Heart left ventricle (tissue), 16 donors: ENCODE measurements at places on chromosomes 4 and X. TPM values are rescaled to one million over a fixed set of nuclear protein-coding genes. Genes with fewer than 3 reads are reported as not detected.

DNA sequence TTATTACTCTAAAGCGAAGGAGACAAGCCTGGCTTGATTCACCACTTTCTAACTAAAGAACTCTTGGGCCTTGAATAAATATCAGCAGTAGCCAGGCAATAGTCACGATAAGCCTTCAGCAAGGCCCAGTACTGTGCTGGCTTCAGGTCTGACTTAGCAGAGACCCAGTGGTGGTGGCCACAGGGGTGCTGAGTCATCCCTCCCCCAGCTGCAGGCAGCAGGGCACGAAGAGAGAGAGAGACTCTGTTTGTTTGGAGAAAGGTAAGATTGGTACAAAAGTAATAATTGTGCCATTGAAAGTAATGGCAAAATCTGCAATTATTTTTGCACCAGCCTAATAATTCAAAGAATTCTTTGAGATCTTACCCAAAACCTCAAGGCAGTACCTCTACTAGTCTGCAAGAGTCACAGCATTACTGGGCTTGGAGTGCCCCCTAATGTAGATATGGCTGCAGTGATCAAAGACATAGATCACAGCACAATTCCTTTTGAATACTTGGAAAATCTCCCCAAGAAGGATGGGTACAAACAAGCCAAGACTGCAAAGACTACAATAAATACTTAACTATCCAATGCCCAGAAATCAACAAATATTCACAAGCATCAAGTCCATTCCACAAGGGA, 159.5 kb upstream of the USP38 start:
- no peaks in the 10 kb centered on the region for H3K36me3 ChIP-seq
- H3K4me3 ChIP-seq, result no peak overlapping the region
- no peak for DNase-seq
- H3K27ac ChIP-seq, result no peak overlapping the region
- H3K4me1 ChIP-seq, result no peaks in the 10 kb centered on the region
- H3K27me3 ChIP-seq, result no peaks in the 10 kb centered on the region

GRCh38 chrX:104195013-104195412, 28.8 kb downstream of the FAM199X start:
- no peak overlapping the region for H3K4me3 ChIP-seq
- peaks cover 3% of the 10 kb centered on the region for H3K36me3 ChIP-seq
- no peak for DNase-seq
- no peaks in the 10 kb centered on the region for H3K4me1 ChIP-seq
- no peaks in the 10 kb centered on the region for H3K27me3 ChIP-seq

- H3K4me1 ChIP-seq, result no peaks in the 10 kb centered on the region
- no peak overlapping the region for H3K4me3 ChIP-seq
- H3K36me3 ChIP-seq, result no peaks in the 10 kb centered on the region
- DNase-seq, result no peak
- H3K27me3 ChIP-seq, result no peaks in the 10 kb centered on the region
Observed at GRCh38 chrX:56366901-56367300, 134.7 kb downstream of the KLF8 start.

DNA sequence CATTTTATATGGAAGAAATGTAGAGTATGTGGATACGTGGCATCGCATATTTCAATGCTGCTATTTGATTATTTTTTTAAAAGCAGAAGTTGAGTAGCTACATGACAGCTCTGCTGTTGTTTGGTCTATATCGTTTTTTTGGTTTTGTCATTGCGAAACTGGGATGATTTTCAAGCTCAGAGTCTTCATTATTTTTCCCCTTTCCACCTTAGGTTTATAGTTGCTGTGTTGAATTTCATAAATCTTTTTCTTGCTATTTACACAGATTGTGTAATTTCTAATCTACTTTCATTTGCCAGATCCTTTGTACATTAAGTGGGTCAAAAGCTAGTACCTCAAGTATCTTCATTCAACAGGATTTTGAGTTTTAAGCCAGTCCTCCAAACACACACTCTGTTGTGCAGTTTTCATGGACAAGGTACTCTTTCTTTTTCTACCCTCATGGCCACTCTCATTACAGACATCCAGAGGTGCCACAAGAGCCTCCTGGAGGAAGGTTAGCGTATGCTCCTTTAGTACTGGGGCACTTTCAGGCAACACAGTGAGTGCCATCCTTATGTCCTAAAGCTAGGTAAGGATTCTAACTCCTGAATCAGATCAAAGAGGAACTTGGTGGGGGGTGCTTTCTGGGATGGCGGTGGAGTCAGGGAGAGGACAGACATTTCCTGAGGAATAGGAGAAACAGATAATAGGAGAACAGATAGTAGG, 123.2 kb downstream of the FHIP1A start:
- no peaks in the 10 kb centered on the region for H3K4me1 ChIP-seq
- no peak for DNase-seq
- H3K27me3 ChIP-seq, result no peaks in the 10 kb centered on the region
- H3K4me3 ChIP-seq, result no peak overlapping the region

VEGFD gene
- polyA plus RNA-seq, result 0.51 TPM

GRCh38 chr4:13168326-13168725, 315.8 kb downstream of the RAB28 start:
- H3K27ac ChIP-seq, result no peak overlapping the region
- H3K27me3 ChIP-seq, result no peaks in the 10 kb centered on the region
- no peaks in the 10 kb centered on the region for H3K36me3 ChIP-seq
- DNase-seq, result no peak
- no peak overlapping the region for H3K4me3 ChIP-seq

GRCh38 chr4:140252141-140252741, 98.3 kb upstream of the MAML3 start:
- DNase-seq, result no peak
- H3K27me3 ChIP-seq, result no peaks in the 10 kb centered on the region
- peaks cover 21% of the 10 kb centered on the region for H3K4me1 ChIP-seq

DNA sequence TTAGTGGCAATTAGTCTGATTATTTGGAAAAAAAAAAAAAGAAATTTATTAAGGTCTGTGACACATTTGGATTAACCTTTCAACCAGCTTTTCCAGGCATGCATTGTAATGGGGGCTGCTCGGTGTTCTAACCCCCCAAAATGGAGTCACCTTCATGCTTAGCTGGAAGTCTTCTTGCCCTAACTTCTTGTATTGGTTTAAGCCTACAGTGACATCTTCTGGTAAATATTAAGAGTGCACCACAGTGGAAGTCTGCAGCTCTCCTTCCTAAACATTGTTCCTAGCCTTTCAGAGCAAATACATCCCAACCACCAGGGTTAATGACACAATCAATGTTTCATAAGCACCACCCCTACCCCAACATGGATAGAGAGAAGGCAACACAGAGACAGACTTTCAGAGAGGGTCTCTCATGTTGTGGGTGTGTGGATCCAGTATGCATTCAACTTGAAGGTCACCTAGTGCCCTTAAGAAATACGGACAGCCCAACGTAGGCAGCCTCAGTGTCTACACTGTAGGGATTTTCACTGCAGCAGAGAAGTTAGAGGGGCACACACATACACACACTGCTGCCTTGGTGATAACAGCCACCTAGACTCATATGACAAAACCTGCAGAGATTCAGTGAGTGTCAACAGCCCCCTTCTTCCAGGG, 142.9 kb upstream of the MBNL3 start:
- no peak overlapping the region for H3K4me3 ChIP-seq
- no peaks in the 10 kb centered on the region for H3K4me1 ChIP-seq
- H3K27ac ChIP-seq, result no peak overlapping the region
- no peak for DNase-seq
- H3K27me3 ChIP-seq, result no peaks in the 10 kb centered on the region

GRCh38 chr4:14265651-14266050, 638.1 kb upstream of the BOD1L1 start:
- H3K36me3 ChIP-seq, result no peaks in the 10 kb centered on the region
- H3K27me3 ChIP-seq, result no peaks in the 10 kb centered on the region
- DNase-seq, result no peak
- H3K27ac ChIP-seq, result no peak overlapping the region
- H3K4me3 ChIP-seq, result no peak overlapping the region

DNA sequence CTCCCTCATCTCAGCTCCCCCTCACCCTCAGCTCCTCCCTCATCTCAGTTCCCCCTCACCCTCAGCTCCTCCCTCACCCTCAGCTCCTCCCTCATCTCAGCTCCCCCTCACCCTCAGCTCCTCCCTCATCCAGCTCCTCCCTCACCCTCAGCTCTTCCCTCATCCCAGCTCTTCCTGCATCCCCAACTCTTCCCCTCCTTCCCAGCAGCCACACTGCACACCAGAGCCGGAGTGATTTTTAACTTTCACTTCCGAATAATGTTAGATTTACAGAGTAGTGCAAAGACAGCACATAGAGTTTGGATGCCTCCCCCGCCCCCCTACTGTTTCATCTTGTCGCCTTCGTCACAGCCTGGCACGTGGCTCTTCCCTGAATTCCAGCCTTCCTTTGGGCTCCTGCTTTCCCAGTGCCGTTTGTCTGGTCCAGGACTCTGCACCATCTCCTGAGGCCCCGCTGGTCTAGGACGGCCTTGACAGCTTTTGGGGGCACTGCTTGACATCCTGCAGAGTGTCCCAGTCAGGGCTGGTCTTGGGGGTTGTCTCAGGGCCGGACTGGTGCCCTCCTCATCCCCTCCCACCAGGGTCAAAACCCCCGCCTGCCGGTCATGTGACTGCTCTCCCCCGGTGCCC, 110.2 kb downstream of the FAM53A start:
- no peak for DNase-seq
- H3K27me3 ChIP-seq, result no peaks in the 10 kb centered on the region
- H3K4me1 ChIP-seq, result peaks cover 6% of the 10 kb centered on the region
- H3K4me3 ChIP-seq, result no peak overlapping the region
- no peak overlapping the region for H3K27ac ChIP-seq

GRCh38 chrX:77444545-77444944, 2.6 kb upstream of the FGF16 start:
- no peaks in the 10 kb centered on the region for H3K27me3 ChIP-seq
- no peak for DNase-seq
- H3K4me3 ChIP-seq, result no peak overlapping the region
- peaks cover 11% of the 10 kb centered on the region for H3K4me1 ChIP-seq
- H3K36me3 ChIP-seq, result no peaks in the 10 kb centered on the region

DNA sequence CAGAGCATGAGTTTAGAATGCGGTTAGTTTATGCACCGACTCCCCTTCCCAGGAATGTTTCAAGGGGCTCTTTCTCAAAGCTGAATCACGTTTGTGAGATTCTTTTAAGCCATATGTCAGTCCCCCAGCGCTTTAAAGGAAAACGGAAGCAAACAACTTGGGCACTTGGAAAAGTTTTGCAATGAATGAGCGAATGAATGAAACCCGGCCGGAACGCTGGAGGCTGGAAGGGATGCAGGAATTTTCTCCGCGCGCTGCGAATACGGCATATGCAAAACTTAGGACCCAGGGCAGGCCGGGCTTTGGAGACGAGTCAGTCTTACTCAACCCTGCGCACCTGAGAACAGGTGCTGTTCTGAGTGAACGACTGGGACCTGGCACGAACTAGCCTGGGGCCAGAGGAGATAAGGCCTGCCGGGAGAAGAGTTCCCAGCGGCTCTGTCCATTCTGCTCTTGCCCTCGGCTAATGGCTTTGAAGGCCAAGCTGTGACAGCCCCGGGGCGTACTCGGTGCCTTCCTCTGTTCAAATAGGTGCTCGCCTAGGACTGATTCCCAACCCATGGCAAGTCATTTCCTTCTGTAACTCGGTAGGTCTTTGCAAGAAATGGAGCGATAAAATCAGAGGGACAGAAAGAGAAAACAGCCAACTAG, 743 bp upstream of the NRK start:
- peaks cover 51% of the 10 kb centered on the region for H3K27me3 ChIP-seq
- peak overlapping the region; percentile 48 for H3K27ac ChIP-seq
- H3K36me3 ChIP-seq, result no peaks in the 10 kb centered on the region
- H3K4me1 ChIP-seq, result no peaks in the 10 kb centered on the region
- DNase-seq, result no peak

SMIM31 gene
- not detected for polyA plus RNA-seq

ZNF185 gene
- polyA plus RNA-seq, result 0.78 TPM

DNA sequence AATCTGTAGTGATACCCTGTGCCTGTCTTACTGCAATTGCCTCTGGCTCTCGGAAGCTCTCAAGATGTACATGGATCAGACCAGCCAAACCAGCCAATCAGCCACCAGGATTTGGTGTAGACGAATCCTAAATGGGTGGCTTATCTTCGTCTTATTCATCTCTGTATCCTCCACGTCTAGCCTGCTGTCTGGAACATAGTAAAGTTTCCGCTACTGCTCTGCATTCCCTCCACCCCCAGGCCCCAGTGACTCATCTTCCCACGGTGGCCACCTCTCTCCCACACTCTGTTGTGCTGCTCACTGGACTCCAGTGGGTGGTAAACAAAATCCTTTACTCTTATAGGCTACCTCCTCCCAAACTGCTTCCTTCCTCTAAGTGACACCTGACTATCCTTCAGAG, 37.8 kb downstream of the SEPTIN6 start:
- H3K36me3 ChIP-seq, result no peaks in the 10 kb centered on the region
- no peaks in the 10 kb centered on the region for H3K27me3 ChIP-seq
- no peak overlapping the region for H3K27ac ChIP-seq
- no peak overlapping the region for H3K4me3 ChIP-seq
- H3K4me1 ChIP-seq, result no peaks in the 10 kb centered on the region

SHOX gene
- polyA plus RNA-seq, result not detected

GRCh38 chr4:142977182-142977581, 131.1 kb upstream of the INPP4B start:
- H3K4me3 ChIP-seq, result no peak overlapping the region
- H3K36me3 ChIP-seq, result no peaks in the 10 kb centered on the region
- no peaks in the 10 kb centered on the region for H3K27me3 ChIP-seq
- H3K27ac ChIP-seq, result no peak overlapping the region
- no peak for DNase-seq

DNA sequence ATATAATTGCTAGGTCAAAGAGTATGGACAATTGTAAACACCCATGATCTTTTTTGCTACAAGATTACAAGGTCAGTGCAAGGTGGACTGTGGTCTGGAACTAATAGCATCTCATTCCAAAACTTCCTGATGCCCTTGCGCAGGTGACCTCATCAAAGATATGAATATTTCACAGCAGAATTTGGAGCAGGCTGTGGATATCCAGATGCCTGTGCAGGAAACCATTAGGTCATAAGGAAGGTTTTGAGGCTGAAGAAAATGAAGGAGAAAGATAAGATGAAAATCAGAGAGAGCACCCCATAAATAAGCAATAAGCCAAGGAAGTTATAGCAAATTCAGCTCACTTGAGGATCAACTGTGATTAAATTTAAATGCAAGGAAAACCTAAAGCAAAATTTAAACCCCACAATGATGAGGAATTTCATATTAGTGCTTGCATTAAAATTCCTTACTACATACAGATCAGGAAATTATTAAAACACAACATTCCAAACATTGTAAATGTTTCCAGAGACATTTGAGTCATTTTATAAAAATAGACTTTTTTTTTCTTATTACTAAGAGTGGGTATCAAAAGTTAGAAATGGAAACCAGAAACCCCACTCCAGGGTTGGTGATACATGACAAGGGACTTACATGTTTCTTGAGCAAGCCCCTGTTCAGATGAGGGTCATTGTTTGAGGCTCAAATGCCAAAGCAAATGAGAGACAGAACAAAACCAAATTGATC, 100.7 kb upstream of the FAM9C start:
- H3K36me3 ChIP-seq, result no peaks in the 10 kb centered on the region
- DNase-seq, result no peak
- no peaks in the 10 kb centered on the region for H3K4me1 ChIP-seq
- H3K27me3 ChIP-seq, result no peaks in the 10 kb centered on the region
- no peak overlapping the region for H3K4me3 ChIP-seq

- H3K4me3 ChIP-seq, result peak overlapping the region; percentile 62
- H3K36me3 ChIP-seq, result no peaks in the 10 kb centered on the region
- H3K27me3 ChIP-seq, result no peaks in the 10 kb centered on the region
- H3K27ac ChIP-seq, result peak overlapping the region; percentile 95
- H3K4me1 ChIP-seq, result peaks cover 12% of the 10 kb centered on the region
Observed at GRCh38 chr4:140150886-140151698, 2.9 kb downstream of the MAML3 start.

- no peak overlapping the region for H3K27ac ChIP-seq
- H3K4me1 ChIP-seq, result peaks cover 24% of the 10 kb centered on the region
- no peak overlapping the region for H3K4me3 ChIP-seq
- no peak for DNase-seq
Observed at GRCh38 chr4:174252412-174252811, 31.1 kb downstream of the FBXO8 start.

GRCh38 chr4:55036405-55036804, 89.0 kb downstream of the KDR start:
- H3K4me1 ChIP-seq, result peaks cover 22% of the 10 kb centered on the region
- DNase-seq, result no peak
- no peaks in the 10 kb centered on the region for H3K36me3 ChIP-seq
- H3K4me3 ChIP-seq, result no peak overlapping the region
